OCI-LY7 (cell line): ENCODE measurements at places on chromosomes 3 and 15.

DNA sequence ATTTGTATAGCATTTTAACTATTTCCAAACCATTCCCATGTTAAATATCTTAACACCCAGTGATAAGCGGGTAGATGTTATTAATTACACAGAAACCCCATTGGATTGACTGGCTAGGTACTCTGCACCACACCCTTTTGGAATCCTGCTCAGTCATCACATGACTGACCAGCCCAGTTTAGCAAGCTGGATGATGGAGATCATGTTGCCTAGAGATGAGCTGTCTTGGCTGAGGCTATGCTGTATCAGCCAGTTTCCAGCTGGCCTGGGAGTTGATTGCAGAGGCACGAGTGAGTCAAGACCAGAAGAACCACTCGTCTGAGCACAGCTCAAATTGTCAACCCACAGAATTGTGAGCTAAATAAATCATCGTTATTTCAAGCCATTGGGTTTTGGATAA lies 124.6 kb downstream of the ZNF621 start:
- no peak for DNase-seq

DNA sequence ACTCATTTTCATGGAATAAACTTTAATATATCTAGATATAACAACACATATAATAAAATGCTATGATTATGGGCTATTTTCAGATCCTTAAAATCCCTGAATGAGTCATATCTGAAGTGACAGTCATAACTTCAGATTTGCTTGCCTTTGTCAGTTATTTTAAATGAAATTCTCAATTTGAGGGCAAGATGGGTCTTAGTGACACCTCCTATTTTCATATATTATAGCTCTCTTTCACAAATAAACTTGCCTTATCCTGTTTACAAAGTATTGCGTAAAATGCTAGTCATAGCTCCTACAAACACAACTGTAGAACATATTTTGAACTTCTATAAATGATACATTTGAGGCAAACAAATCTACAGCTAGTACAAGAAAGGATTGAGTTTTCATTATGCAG lies 6.2 kb upstream of the THRB start:
- no peak for DNase-seq

DNA sequence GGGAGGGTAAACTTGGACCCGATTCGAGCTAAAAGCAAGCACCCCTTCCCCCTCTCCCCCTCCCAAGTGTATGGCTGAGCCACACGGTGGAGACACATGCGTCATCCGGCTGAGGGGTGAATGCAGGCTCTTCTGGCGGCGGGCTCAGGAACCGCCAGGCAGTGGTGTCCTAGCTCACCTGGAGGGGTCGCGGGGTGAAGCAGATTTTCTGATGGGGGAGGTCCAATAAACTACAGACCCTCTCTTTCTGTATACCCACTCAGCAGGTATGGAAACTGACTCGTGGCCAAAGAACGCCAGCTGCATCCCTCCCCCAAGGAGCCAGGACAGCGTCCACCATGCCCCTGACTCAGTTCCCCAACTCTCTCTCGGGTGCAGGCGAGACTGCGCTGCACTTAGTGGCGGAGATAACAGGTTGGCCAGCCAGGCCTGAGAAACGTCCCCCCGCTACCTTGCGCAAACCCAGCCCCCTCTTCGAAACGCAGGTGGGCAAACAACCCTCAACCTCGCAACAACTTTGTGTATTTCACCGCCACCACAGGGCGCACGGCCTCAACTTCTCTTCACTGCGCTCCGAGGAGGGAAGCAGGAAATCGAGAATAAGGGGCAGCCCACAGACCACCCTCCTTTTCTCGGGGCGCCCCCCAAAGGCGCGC lies 1.3 kb downstream of the MAGI1 start:
- DNase-seq, result no peak

DNA sequence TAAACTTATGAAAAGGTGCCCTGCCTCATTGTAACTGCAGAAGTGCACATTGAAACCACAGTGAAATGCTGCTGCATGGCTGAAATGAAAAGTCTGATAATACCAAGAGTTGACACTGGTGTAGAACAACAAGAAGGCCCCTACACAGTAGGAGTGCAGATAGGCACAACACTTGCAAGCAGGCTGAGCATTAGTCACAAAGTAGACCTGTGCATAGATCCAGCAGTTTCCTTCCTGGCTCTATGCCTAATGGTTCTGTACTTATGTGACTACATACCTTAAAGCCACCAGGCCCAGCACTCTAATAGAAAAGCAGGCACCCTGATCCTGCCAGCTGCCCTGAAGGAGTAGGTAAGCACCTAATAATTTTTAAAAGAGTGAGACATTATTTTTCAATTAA lies 41.8 kb downstream of the PRR23E start:
- no peak for DNase-seq

GRCh38 chr3:171944118-171945016 lies 95.0 kb upstream of the FNDC3B start:
- no peak for DNase-seq

- peak; percentile 18 for DNase-seq
Observed at GRCh38 chr3:71956069-71956340, 171.1 kb upstream of the PROK2 start.

DNA sequence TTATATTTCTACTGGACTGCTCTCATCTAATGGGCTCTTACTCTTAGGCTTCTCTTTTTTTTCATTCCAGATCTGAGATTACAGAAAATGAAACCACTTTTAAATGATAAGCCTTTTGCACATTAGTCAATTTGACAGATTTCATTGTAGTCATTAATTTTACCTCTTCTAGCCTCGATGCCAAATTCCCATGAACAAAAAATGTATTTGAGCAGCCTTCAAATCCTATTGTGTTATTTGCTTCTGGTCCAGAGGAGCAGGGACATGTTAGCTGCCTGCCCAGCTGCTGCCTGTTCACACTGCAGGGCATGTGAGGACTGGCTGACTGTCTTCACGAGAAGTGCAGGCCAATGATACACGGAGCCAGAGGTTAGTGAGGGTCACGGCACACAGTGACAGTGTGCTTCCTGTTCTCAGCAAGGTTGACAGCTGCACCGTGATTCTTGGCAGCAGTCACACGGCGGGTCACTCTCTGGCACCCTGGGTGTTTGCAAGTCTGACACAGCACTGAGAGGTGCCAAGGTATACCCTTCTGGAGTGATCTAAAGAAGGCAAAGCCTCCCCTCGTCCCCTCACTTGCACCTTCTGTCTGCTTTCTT lies 40.8 kb downstream of the KAT2B start:
- DNase-seq, result no peak

DNA sequence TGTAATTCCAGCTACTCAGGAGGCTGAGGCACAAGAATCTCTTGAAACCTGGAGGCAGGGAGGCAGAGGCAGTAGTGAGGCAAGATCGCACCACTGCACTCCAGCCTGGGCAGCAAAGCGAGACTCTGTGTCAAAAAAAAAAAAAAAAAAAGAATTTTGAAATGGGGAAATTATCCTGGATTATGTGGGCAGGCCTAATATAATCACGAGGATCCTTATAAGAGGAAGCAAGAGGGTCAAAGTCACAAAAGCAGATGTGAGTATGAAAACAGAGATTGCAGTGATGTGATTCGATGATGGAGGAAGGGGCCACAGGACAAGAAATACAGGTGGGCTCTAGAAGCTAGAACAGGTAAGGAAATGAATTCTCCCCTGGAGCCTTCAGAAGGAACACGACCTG lies 159.6 kb downstream of the LEKR1 start:
- no peak for DNase-seq

- DNase-seq, result no peak
Observed at GRCh38 chr3:10173926-10174435, 9.3 kb downstream of the IRAK2 start.

DNA sequence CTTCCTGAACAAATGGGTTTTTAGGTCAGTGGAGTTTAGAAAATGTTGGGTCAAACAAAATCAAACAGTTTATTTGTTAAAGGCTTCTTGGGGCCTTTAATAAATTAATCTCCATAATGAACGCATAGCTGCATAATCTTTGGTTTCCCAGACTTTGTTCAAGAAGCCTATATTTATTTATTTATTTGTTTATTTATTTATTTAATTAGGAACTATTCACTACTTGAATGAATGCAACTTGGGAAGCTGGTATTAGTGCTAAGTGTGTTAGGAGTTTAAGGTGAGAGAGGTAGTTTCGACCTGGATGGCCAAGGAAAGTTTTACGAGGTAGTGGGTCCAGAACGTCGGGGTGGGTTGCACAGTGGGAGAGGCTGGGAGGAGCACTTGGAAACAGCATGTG lies 281.9 kb upstream of the C2CD4B start:
- DNase-seq, result no peak

GRCh38 chr15:65778269-65778668 lies 13.8 kb downstream of the DENND4A start:
- no peak for DNase-seq

GRCh38 chr15:25541228-25541627 lies 102.4 kb upstream of the UBE3A start:
- no peak for DNase-seq

GRCh38 chr15:88398011-88398410 lies 69.2 kb downstream of the MRPL46 start:
- no peak for DNase-seq

- no peak for DNase-seq
Observed at GRCh38 chr15:87549296-87549695, 707.2 kb downstream of the NTRK3 start.

DNA sequence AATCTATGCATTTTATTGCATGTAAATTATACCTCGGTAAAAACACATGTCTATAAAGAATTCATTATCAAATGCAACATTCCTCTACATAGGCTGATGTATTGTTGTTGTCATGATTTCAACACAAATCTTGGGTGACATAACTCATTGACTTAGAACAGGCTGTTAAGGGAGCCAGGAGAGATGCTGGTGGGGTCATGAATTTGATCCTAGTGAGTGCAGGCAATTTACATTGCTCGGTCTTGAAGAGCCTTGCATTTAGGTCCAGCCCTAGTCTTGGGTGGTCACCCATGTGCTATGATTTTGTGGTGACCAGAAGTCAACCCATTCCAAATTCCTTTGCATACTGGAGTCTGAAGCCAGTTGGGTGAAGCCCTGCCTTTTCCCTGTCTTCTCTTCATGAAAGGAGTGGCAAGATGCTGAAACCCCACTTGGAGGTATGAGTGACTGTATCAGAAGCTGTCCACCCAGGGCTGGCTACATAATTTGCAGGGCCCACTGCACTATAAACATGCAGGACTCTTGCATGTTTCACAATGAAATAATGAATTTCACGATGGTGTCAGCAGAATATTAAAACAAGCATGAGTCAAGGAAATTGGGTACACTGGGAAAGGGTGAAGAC lies 59.2 kb downstream of the RPLP1 start:
- DNase-seq, result no peak

DNA sequence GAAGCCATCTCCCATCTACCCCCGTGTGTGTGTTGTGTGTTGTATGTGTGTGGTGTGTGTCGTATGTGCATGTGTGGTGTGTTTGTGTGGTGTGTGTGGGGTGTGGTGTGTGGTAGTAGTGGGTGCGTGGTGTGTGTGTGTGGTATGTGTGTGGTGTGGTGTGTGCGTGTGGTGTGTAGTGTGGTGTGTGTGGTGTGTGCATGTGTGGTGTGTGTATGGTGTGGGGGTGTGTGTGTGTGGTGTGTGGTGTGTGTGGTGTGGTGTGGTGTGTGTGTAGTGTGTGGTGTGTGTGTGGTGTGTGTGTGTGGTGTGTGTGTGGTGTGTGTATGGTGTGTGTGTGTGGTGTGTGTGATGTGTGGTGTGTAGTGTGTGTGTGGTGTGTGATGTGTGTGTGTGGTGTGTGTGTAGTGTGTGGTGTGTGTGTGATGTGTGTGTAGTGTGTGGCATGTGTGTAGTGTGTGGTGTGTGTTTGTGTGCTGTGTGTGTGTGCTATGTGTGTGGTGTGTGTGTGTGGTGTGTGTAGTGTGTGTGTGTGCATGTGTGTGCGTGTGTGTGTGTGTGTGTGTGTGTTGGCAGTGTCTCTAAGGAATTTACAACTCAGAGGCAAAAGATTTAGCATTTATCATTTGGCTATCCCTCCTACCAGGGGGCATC lies 156.3 kb upstream of the TMEM108 start:
- no peak for DNase-seq

DNA sequence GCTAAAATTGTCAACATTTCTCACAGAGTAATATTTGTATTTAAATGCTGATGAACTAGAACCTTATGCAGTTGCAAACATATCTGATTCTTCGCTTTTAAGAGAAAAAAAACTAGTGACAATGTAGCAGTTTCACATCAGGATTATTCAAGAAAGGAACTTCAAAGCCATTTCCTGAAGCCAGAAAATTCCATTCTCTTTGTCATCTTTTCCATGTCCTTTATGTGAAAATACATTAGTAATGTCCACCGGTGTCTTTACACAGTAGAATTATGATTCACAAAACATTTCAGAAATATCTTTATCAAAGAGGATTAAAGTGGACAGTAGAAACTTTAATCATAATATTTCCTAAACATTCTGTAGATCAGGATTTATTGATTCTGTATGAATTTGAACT lies 12.7 kb upstream of the LXN start:
- DNase-seq, result no peak

GRCh38 chr15:82969353-82969752 lies 16.7 kb upstream of the RAMAC start:
- DNase-seq, result no peak

GRCh38 chr15:61153291-61153690 lies 75.8 kb downstream of the RORA start:
- no peak for DNase-seq

DNA sequence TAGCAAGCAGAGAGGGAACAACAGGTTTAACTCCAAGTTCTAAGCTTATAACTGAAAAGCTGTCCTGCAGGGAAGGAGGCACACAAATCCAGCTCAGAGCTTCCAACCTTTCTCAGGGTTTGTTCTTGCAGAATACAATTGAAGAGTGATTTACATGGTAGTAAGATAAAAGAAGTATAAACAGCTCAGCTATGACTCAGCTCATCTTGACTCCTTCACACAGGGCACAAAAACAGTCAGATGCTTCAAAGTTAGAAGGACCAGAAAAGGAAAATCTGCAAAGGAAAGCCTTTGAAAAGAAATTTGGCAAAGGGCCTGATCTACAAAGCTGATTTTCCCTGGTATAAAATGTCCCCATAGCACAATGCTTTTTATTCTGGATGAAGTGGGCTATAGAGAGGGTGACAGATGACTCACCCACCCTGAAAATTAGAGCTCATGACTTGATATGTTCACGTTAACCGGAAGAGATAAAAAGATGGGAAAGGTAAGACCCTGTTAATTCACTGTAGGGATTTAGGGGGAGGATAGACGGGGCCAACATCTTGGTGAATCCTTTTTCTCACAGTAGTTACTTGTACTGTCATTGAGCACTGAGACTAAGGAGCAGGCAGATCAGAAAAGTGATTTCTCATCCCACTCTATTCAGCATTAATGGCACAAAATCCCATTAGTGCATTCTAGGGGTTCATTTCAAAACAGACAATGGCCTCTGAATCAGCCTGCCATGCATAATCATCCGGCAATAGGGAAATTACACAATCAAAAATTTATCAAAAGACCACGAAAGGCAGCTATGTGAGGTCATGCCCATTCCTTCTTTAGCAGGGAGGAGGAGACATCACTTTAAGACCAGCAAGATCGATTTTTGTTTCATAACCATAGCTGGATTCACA lies 143.5 kb downstream of the GAP43 start:
- no peak for DNase-seq

- DNase-seq, result peak; percentile 56
Observed at GRCh38 chr3:12716605-12717151, 42.4 kb downstream of the TMEM40 start.

GRCh38 chr15:42461261-42461660 lies 29.7 kb downstream of the ZNF106 start:
- no peak for DNase-seq

- no peak for DNase-seq
Observed at GRCh38 chr15:55357774-55358173, 38.8 kb downstream of the PIGB start.
